ENCODE measurements at places on chromosomes 4 and X.

GRCh38 chrX:136906921-136907510 is 26.5 kb upstream of the RBMX start:
- DNase-seq: no peak

- no peak for DNase-seq
Measured at GRCh38 chrX:93985344-93986307, 311.6 kb downstream of the FAM133A start.

- no peak for DNase-seq
Measured at GRCh38 chr4:108458681-108459080, 161.7 kb upstream of the RPL34 start.

DNA sequence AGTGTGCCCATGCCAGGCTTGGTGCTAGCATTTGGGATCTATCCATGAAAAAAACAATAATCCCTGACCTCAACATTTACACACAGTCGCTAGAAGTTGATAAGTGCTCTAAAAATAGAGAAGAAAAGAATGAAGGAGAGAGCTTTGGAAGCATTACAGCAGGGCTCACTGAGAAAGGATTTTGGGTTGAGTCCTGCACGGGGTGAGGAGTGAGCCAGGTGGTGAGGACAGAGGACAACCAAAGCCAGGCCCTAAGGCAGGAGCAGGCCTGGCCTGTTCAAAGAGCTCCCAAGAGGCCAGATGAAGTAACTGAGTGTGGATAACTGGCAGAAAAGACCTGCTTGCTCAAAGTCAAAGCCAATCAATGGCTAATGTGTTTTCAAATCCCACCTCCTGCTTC is 20.7 kb upstream of the PROM1 start:
- DNase-seq: no peak

- peak; percentile 45 for DNase-seq
Measured at GRCh38 chrX:110146521-110146920, 143.6 kb downstream of the TMEM164 start.

DNA sequence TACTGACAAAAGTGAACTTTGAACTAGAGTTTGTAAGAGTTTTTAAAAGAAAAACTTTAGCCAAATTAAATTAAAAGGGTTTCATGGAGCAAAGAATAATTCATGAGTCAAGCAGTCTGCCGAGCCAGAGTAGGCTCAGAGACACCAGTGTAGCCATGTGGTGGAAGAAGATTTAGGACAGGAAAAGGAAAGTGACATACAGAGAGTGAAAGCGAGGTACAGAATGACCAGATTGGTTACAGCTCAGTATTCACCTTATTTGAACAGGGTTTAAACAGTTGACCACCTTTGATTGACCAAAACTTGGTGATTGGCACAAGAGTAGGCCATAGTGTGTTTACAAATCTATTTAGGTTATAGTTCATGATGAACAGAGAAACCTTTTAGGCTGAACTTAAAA is 377.8 kb downstream of the KLHL4 start:
- no peak for DNase-seq

DNA sequence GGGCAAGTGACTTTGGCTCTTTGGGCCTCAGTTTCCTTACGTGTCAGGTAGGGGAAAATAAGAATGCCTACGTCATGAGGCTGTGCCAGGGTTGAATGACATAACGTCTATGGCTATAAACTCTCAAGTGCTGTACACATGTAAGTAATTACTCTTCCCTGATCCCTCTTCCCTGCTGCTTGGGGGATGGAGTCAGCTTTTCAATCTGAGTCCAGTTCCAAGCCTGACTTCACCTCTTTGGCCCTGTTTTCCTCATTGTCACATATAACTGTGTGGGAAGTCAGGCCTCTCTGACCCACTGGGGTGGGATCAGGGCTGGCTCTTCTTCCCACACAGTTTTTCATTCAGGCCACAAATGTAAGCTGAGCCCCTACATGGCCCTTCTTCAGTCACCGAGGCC is 11.4 kb upstream of the CITED1 start:
- no peak for DNase-seq

- no peak for DNase-seq
Measured at GRCh38 chrX:71214604-71215337, 8.3 kb upstream of the GJB1 start.

- DNase-seq: peak; percentile 43
Measured at GRCh38 chr4:15004739-15005301, 2.5 kb downstream of the CPEB2 start.

DNA sequence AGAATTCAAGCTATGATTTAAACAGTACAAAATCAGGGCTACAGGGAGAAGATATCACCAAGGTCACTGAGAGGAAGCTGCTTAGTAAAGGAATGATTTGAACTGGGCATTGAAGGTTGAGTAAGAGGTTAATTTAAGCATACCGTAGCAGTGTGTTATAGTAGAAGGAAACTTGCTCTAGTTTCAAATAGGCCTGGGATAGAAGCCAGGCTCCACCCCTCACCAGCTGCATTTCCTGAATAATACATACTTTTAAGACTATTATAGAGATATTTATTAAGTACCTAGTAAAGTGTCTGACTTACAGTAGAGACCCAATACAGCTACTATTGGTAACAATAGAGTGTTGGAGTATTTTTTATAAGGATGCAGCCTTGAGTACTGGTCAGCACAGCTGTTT is 118.0 kb upstream of the GLRA2 start:
- no peak for DNase-seq

- peak; percentile 33 for DNase-seq
Measured at GRCh38 chr4:71473541-71474240, 134.9 kb downstream of the SLC4A4 start.

DNA sequence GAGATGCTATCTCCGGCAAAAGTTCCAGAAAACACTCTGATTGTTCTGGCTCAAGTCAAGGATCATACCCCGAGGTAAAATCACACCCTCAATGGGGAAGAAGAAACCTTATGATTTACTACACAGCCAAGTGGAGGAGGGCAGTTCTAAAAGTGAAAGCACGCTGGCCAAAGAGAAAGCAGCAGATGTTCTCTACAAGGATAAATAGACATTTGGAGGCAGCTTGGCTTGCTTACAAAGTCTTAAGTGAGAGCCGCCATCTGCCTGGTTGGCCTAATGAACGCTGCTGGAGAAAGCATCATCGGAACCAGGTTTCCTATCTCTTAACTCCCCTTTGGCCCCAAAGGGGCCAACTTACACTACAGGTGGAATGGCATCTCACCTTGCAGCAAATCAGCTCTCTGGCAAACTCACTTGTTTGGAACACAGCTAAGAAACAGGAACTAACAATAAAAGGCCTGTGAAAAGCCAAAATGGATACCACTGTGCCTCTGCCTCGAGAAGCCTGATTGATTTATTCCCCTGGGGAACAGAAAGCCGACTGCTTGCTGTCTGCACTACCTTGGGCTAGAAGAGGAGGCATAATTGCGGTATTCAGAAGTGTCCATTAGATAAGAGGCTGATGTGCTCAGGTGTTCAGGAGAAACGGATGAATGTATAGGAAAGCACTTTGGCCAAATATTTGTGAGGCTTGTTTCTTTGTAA is 22.8 kb downstream of the FRAS1 start:
- no peak for DNase-seq

- DNase-seq: no peak
Measured at GRCh38 chr4:86919561-86920223, 15.1 kb upstream of the AFF1 start.

DNA sequence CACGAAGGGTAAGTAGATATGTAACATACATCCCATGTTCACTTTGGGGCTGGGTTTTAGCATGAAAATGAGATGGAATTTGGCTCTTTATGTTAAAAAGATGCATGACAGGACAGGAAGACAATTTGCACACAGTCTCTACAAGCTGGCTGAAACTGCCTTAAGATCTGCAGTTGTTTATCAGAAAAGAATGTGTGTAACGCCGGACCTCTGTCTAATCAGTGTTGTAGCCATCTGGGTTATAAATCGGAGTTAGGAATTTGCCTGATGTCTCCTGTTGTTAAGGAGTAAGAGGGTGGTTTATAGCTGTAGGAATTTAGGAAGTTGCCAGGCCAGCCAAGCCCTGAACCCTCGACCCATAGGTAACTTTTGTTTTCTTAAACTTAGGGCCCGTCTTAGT is 562.9 kb upstream of the FAT1 start:
- peak; percentile 41 for DNase-seq

- peak; percentile 16 for DNase-seq
Measured at GRCh38 chr4:88802585-88803286, 105.1 kb upstream of the NAP1L5 start.

DNA sequence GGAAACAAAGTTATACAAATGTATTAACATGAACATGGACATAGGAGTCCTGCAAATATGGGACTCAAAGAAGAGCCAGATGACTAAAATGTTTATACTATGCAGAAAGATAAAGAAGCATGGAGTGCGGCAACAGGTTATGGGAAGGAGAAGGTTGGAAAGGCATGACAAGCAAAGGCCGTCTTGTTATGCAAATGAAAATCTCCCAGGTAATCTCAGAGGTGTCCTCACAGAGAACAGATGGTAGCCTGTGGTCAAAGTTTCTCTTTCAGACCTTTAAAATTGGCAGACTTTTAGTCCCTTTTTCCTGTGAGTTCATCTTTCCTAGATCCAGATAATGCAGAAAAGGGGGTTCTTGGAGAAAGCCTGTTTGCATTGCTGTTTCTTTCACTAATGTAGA is 116.4 kb upstream of the BEND4 start:
- DNase-seq: no peak

DNA sequence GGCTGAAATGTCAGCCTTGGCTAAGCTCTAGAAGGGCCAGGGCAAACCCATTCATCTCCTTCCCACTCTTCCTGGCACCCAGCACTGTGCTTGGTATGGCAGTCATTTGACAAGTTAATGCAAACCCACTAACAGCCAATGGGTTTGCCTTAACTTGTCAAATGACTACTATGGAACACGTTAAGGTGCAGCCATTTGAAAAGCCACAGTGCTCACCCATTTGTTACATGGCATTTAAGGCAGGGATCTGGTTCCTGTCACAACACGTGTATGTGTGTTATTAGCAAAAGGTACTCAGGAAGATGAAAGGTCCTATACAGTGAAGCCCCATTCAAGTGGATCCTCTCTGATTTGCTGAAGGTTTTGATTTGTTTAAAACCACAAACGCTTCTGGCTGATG is 7.2 kb downstream of the CRMP1 start:
- no peak for DNase-seq

GRCh38 chr4:40976343-40976742 is 226.6 kb downstream of the NSUN7 start:
- DNase-seq: peak; percentile 68

GRCh38 chr4:187499956-187500355 is 495.6 kb upstream of the ZFP42 start:
- no peak for DNase-seq

GRCh38 chrX:77076896-77077295 is 370.3 kb upstream of the FGF16 start:
- DNase-seq: no peak

- no peak for DNase-seq
Measured at GRCh38 chrX:148448686-148449085, 51.7 kb upstream of the AFF2 start.

DNA sequence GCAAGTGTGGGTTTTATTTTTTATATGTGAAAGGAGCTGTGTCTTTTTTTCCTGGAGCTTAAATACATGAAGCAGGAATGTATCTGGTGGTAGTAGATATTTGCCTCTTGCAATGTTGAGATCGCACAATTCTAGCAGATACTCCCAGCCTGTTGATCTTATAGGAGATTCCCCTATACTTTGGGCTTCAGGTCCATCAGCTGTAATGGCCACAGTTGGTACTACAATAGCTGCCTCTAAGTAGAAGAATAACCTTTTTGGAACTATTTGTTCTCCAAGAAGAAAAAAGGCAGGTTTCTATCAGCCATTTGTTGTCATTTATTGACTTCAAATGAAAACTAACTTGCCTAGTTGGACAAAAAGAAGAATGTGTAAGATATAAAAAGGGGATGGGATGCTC is 37.7 kb downstream of the LIMCH1 start:
- DNase-seq: no peak

GRCh38 chr4:1684506-1685234 is 557 bp upstream of the FAM53A start:
- no peak for DNase-seq

- DNase-seq: no peak
Measured at GRCh38 chrX:17597836-17598439, 139.4 kb upstream of the SCML1 start.

Measured in fibroblast of skin of right biceps (primary cell).